ENCODE measurements at places on chromosomes 4 and X.

DNA sequence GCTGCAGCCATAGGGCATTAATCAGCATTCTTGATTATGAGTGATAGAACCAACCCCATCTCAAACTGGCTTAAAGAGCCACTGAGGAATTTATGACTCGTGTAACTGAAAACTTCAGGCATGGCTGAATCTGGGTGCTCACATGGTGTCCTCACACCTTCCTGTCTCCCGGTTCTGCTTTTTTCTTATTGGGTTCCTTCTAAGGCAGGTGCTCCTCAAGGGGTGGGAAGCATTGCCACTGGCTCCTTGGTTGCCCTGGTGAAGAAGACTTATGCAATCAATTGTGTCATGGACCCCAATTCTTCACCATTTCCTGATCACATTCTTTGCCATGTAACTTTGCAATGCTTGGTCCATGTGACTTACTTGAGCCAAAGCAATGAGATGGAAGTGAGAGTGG is 4.3 kb upstream of the ZCCHC4 start:
- no peak for DNase-seq

GRCh38 chr4:2721586-2721985 is 34.5 kb downstream of the TNIP2 start:
- DNase-seq = no peak

GRCh38 chr4:53997898-53998297 is 66.5 kb downstream of the CHIC2 start:
- DNase-seq = no peak

- no peak for DNase-seq
Measured at GRCh38 chrX:124023838-124024238, 62.3 kb downstream of the STAG2 start.

DNA sequence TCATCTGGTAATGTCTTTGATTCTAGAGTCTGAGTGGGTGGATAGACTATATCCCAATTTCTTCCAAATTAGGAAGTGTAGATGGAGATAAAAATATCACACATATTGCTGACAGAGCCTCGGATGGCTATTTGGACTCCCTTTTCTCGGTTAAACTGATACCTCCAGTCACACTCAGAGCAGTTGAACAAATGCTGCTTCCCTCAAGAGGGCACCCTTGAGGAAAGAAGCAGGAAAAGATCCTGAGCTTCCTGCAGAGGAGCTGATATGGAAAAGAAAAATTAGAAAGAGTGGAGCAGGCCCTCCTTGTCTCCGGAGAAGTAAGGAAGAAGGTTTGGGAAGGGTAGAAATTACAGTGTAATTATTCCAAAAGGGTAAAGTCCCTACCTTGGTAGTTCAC is 96.2 kb upstream of the CCSER1 start:
- DNase-seq = no peak

Measured in activated CD8-positive, alpha-beta memory T cell treated with anti-CD3 and anti-CD28 coated beads, Interleukin-2, amount 10 ng/mL, durations not matched to agents 7 days and 5 days (primary cell).